ENCODE measurements at places on chromosomes 1 and 21. TPM values are rescaled to one million over a fixed set of nuclear protein-coding genes. Genes with fewer than 3 reads are reported as not detected.

Gene GJC2
- polyA plus RNA-seq = 1.7 TPM

Gene TMEM200B
- polyA plus RNA-seq = 0.22 TPM

Gene SLC25A34
- polyA plus RNA-seq = 5.4 TPM

Gene KCNE2
- 0.25 TPM for polyA plus RNA-seq

Gene OR10X1
- not detected for polyA plus RNA-seq

Gene TNFRSF8
- polyA plus RNA-seq = not detected

Gene MYCL
- polyA plus RNA-seq = 36.3 TPM

Gene LCE2C
- not detected for polyA plus RNA-seq

All from neural cell (in vitro differentiated cells).